H7 (cell line): ENCODE measurements at places on chromosomes 11 and 22. TPM values are rescaled to one million over a fixed set of nuclear protein-coding genes. Genes with fewer than 3 reads are reported as not detected.

DNA sequence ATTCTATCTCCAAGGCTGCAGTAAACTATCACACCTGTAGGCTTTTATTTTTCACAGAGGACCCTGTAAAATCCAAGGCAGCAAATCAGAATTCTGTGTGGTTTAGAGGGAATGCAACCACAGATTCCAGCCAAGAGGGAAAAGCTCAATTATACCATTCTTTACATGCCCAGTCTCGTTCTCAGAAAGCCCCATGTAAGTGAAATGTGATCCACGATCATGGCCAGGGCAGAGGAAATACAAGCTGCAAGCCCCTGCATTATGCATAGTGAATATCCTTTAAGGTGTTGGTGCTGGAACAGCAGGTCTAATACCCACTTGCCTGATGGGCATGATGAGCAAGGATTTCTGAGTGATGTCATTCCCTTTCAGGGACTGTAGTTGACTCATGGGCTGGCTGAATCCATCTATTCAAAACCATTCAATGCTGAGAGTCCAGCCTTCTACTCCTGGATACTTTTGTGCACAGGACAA, 198.7 kb upstream of the MTMR2 start:
- no peak for DNase-seq

- no peak for DNase-seq
Observed at GRCh38 chr11:10030122-10030490, 263.9 kb downstream of the SBF2 start.

- no peak for DNase-seq
Observed at GRCh38 chr22:28279888-28280287, 360.8 kb upstream of the PITPNB start.

The MMP13 gene
- not detected in 2 replicates for total RNA-seq

The OR5T2 gene
- not detected in 2 replicates for total RNA-seq

The OPCML gene
- 0.21 and 0.26 TPM in 2 replicates for total RNA-seq
